ENCODE measurements at places on chromosomes 5 and 9.

DNA sequence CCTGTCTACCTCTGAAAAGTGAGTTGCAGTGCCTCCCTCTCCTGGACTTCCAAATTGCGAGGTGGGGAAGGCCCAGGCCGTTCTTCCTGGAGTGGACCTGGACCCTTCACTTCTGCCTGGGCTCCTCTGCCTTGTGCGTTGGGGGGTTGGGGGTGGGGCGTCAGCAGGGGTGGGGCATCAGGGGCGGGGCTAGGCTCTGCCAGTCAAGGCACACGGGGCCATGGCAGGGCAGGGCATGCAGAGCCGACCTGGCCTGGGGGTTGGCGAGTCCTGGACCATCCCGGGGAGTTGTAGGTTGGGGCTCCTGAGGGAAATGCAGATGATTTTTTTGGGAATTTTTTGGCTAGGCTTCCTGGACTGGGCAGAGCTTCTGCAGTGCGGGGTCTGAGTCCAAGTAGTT is 87.1 kb downstream of the EHMT1 start:
- no peak for DNase-seq

- DNase-seq, result no peak
Measured at GRCh38 chr5:126745259-126745992, 31.5 kb upstream of the LMNB1 start.

DNA sequence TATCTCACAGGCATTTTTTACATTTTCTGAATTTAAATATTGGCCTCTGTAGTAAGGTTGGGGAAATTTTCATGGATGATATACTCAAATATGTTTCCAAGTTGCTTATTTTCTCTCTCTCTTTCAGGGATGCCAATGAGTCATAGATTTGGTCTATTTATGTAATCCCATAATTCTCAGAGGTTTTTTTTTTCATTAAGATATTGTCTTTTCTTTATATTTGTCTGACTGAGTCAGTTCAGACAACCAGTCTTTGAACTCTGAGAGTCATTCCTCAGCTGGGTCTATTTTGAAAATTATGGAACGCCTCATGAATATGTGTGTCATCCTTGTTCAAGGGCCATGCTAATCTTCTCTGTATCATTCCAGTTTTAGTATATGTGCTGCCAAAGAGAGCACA is 223.2 kb downstream of the PCSK1 start:
- no peak for DNase-seq

DNA sequence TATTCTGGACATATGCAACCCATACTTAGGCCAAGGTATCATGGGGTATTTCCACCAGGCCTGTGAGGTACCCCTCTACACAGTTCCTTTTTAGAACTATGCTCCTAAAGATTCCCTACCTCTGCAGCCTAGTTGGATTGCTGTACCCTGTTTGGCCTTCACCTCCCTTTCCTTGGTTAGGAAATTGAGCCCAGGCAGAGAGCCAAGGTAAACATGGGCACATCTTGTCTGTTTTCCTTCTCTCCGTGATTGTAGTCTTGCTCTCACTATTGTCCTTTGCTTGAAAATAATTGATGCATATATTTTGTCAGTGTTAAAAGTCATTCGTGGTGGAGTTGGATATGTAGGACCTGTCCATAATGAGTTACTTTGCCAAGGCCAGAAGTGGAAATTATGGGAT is 26.7 kb downstream of the BDP1 start:
- DNase-seq, result no peak

DNA sequence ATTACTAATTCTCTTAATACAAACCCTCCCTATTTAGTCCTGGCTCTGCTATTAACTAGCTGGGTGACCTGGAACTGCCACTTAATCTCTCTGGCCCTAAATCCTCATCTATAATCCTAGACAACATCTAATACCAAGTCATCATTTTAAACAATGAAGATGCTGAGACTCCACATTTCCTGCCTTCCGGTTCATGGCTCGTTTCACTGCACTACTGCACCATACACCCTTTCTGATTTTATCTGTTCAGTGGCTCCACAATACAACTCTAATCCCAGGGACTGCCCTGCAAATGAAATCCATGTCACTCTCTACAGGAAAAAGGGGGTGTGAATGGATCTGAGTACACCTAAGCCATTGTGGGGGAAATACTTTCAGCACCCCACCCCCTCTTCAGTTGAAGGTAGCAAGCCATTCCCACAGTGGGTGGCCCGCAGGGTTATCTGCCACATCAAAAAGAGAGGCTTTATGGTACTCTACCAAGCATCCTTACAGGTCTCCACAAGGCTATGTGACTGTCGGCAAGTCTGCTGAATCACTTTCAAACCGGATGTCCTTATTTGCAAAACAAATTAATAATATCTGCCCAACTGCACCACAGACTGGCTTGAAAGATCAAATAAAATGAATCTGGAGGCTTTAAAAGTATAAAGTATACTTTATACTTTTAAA is 89.5 kb downstream of the EPB41L4A start:
- peak; percentile 15 for DNase-seq

- no peak for DNase-seq
Measured at GRCh38 chr9:12697719-12698118, 4.5 kb downstream of the TYRP1 start.

- no peak for DNase-seq
Measured at GRCh38 chr9:127912882-127913281, 4.0 kb downstream of the ST6GALNAC4 start.

- DNase-seq, result no peak
Measured at GRCh38 chr9:68780380-68780712, 75.3 kb downstream of the PIP5K1B start.

DNA sequence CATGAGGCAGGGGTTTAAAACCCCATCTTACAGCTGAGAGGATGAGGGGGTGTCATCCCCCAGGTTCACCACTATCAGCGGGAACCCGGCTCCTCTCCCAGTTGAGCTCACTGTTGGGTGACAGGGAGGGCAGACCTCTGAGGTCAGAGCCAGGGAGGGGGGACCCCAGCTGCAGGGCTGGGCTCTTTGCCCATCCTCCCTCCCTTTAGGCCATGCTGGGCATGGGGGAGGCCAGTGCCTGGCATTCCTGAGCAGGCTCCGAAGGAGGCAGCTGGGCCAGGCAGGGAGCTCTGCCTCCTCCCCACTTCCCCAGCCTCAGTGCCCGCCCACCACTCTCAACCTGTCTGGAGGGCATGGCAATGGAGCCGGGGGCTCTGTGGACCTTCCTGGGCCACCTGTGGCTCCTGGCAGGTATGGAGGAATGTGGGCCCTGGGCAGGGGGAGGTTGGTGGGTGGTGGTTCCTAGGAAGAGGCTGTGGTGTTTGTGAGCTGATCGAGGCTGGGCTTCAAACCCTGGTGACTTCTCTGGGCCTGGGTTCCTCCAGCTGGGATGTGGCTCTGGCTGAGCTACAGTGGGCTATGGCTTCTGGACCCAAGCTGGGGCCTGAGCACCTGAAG is 12.6 kb downstream of the CRB2 start:
- DNase-seq, result no peak

DNA sequence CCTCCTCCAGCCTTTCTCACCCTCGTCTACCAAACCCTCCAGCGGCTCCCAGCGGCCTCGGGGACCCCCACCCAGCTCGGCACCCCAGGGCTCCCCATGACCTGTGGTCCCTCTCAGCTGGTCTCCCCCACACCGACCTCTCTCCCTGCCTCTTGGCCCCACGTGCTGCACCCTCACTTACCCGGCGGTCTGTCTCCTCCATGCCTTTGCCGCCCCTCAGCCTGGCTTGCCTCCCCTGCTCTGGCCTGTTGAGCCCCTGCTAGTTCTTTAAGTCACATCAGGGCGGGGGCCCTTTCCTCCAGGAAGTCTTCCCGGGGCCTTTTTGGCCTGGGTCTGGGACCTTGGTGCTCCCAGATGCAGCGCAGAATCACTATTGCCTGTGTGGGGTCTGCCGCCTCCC is 81.5 kb downstream of the LMX1B start:
- DNase-seq, result no peak

GRCh38 chr5:1101961-1102713 is 9.7 kb downstream of the SLC12A7 start:
- DNase-seq, result no peak

GRCh38 chr9:113992994-113993393 is 85.1 kb downstream of the AMBP start:
- DNase-seq, result no peak

DNA sequence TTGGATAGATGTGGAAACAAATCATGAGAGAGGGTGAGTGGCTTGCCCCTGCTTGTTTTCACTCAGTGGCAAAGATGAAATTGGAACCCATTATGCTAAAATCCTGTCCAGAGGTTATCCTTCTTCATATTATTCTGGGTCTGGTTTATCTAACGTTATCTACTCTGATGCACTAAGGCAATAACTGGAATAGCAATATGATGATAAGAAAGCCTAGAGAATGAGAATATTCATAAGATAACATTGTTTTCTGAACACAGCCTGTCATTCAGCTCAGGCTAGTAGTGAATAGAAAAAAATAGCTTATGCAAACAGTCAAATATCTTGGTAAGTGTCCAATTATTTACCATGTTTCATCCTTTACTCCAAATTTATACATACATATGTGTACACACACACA is 132.0 kb upstream of the C6 start:
- no peak for DNase-seq

DNA sequence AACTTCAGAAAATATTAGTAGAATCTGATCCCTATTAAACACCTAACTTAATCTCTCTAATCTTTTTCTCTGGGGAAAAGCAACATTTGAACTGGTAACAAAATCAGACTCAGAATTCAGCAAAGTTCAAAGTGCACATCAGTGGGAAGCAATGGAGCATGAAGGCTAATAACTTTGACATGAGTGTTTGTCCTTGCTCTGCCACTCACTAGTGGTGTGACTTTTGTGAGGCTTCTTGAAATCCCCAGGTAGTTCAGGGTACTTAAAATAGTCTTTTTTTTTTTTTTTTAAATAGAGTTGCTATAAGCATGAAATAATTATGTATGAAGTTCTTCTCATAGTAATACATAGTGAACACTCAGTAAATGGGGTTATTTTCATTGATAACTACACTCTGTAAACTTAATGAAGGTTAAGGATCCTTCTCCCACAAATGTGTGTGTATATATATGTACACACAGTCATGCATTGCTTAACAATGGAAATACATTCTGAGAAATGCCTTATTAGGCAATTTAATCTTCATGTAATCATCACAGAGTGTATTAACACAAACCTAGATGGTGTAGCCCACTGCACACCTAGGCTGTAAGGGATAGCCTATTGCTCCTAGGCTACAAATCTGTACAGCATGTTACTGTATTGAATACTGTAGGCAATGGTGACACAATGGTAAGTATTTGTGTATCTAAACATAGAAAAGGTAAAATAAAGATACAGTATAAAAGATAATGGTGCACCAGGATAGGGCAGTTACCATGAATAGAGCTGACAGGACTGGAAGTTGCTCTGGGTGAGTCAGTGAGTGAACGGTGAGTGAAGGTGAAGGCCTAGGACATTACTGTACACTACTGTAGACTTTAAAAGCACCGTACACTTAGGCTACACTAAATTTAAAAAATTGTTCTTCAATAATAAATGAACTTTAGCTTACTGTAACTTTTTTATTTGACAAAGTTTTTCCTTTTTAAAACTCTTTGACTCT is 73.3 kb upstream of the HMHB1 start:
- DNase-seq, result no peak

- no peak for DNase-seq
Measured at GRCh38 chr5:4387290-4387689, 752.8 kb upstream of the ADAMTS16 start.

GRCh38 chr9:29668732-29669131 is 2095.5 kb upstream of the C9orf72 start:
- no peak for DNase-seq

DNA sequence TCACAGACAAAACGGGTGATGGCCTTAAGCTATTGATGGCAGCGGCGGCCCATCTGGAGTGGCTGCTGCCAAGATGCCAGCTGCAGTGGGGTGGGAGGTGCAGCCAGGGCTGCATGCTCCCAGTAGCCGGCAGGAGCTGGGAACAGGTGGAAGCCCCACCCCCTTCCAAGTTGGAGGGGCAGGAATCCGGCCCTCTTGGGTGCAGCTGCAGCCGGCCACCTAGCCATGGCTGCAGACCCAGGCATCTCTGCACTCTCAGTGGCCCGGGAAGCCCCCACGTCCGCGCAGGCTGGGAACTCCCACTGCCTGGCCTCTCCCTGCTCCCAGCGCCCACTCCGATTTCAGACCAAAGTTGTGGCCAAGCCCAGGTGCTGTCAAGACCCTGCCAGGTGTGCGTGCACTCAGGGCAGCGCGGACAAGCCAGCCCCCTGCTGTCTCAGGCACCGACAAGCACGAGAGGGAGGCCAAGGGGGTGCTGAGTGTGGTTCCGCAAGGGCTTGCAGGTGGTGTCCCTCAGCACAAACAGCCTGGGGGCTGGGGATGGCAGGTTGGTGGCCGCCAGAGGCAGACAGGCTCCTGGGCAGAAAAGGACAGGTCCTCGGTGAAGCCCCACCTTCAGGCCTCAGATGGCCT is 115.1 kb upstream of the TSLP start:
- DNase-seq, result no peak

GRCh38 chr9:20084125-20084524 is 295.3 kb upstream of the SLC24A2 start:
- DNase-seq, result no peak

DNA sequence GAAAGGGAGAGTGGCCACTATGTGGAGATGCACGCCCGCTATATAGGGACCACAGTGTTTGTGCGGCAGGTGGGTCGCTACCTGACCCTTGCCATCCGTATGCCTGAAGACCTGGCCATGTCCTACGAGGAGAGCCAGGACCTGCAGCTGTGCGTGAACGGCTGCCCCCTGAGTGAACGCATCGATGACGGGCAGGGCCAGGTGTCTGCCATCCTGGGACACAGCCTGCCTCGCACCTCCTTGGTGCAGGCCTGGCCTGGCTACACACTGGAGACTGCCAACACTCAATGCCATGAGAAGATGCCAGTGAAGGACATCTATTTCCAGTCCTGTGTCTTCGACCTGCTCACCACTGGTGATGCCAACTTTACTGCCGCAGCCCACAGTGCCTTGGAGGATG is 19.8 kb downstream of the RGMB start:
- DNase-seq, result no peak

DNA sequence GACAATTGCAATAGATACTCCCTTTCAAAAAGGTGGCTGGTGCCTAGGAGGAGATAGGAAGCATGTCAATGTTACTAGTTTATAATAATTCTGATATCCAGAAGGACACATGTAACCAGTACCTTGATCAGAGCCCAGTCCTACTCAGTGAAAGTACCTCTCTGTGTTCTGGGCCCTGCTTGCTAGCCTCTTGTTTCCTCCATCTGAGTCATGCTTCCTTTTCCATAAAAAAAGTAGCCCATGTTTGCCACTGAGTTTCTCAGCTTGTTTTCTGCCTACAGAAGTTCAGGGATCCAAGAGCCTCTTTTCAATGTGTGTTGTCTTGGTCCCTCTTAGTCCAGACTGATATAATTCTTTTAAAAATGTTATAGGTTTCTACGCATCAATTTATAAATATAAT is 149.0 kb downstream of the SSBP2 start:
- no peak for DNase-seq

DNA sequence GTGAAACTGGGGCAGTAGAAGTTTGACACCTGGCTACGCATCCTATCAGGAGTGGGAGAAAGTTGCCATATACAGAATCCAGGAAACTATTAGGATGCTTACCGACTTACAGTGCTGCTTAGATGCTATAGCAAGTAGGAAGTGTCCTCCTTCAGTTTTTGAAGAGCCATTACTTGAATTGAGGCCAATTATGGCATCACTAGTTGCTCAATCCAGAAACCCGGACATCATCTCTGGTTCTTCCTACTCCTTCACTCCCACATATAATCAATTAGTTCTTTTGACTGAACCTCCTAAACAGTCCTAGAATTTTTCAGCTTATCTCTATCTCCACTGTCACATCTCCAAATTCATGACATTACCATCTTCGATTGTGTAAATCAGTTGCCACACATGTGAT is 41.8 kb upstream of the UGCG start:
- DNase-seq, result no peak

- no peak for DNase-seq
Measured at GRCh38 chr9:132181796-132182313, 20.0 kb downstream of the NTNG2 start.

Data from CD4-positive, alpha-beta T cell treated with Interleukin-10 for 1 hour (primary cell).